ENCODE measurements at places on chromosomes 5 and 9.

- no peak for DNase-seq
Measured at GRCh38 chr9:124415852-124416484, 726 bp upstream of the PSMB7 start.

DNA sequence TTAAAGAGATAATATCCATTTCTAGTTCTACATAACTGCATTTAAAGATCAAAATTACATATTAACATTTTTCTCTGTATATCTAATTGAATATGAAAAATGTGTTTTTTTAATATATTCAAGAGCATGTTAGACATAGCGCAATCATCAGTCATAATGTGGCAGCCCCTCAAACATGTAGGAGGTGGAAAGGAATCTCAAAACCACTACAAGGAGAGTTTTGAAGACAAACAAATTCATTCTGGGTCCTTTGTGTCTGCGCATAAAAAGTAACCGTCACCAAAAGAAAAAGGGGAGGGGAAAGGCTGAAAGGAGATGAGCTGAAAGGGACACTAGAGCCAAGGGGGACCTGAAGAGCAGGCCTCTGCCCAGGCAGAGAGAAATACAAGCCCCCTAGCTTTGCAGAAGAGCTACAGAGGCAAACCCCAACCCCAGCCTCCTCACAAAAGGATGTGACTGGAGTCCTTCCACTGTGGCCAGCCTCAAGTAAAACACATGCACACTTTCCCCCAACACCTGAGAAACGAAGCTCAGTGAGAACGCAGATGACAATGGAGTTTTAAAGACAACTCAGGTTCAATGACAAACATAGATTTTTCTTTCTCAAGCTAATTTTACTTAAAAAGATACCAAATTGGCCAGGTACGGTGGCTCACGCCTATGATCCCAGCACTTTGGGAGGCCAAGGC is 62.0 kb downstream of the MAPKAP1 start:
- DNase-seq, result no peak

DNA sequence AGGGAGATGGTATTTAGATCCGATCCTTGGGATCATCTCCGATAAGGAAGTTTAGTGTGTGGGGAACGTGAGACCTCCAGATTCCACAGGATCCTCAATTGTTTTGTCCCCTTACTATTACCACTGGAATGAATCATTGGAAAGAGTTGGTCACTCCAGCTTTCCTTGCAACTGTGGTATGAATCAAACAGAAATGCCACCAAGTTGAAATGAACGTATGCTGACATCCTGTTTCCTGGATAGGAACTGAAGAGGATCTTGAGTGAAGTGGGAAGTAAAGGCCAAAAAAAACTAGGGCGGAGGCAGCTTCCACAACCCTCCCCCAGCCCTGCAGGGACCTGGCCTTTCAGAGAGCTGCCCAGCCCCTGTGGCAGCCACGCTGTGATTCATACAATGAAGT is 23.9 kb downstream of the IRX1 start:
- DNase-seq, result no peak

DNA sequence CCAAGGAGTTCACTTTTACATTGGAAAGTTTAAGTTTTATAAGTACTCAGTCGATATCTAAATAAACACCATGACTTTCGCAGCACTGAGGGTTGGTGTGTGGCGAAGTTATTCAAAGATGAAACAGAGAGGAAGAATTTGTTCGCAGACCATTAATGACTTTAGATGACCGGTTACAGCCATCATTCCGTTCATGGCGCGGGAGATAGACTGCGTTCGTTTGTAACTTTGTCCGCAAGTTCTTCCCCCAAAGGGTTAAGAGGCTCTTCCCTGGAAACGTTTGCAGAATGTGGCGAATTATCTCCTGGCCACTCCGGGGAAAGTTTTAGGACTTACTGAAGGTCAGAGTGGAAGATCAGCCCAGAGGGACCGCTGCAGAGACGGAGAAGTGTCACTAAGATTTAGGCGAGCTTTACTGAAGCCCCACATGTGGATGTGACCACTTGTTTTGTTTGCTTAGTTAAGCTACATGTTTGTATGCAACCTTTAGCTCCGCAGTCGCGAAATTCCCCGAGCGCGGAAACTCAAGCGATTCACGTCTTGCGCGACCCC is 2.2 kb upstream of the FOXD1 start:
- DNase-seq, result no peak

GRCh38 chr5:62603934-62604333 is 25.3 kb downstream of the LRRC70 start:
- peak; percentile 27 for DNase-seq

GRCh38 chr9:72292874-72293607 is 72.0 kb downstream of the ZFAND5 start:
- DNase-seq, result peak; percentile 91

DNA sequence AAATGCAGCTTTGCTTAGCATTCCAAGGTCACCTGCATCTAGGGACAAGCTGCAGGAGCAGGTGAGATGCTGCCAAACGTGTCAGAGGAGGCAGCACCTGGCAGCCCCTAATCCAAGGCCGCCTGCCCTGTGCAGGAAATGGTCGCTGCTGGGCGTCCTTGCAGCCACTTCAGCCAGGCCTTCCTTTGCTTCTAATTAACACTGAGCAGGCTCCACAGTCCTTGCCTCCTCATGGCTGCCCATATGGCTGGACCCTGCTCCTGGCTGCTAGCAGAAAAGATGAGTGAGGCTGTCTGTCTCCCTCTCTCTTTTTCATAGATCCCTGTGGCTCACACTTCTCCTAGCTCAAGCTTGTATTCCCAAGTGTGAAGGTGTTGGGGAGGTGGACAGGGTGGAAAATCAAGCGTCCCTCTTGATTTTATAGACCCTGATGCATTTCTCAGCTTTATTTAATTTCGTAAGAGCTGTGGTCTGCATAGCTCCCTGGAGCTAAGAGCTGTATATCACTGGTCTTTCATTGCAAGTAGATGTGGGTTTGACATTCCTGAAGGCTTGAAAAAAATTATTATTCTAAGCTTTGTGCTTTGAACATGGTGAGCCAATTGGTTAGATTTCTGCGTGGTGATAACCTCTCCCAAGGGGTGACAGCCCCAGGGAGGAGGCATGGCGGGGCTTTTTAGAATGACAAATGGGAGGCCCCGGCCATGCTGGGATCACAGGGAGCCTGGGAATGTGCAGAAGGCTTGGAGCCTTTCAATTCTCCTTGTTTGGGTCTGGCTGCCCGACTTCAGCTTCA is 193.8 kb downstream of the SLIT3 start:
- no peak for DNase-seq

DNA sequence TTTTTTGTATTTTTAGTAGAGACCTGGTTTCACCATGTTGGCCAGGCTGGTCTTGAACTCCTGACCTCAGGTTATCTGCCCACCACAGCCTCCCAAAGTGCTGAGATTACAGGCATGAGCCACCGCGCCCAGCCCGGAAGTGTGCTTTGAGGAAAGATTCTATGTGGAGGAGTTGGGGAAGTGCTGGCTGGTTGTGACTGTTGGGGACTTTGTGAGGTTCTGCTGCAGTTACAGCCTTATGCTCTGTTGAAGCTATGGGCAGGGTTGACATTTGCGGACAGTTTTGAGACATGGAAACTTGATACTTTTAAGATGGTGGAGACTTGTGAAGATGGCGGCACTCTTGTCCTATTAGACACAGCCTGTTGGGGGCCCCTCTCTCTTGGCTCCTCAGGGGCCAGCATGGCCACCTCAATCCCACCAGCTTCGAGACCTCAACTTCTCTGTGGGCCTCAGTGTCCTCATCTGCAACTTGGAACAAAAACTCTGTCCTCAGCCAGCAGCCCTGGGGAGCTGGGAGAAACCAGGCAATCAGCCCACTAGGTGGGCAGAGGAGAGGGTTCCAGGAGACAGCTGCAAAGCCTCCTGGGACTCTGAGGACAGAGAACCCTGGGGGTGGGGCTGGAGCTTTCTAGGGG is 24.9 kb downstream of the C9orf50 start:
- DNase-seq, result no peak

DNA sequence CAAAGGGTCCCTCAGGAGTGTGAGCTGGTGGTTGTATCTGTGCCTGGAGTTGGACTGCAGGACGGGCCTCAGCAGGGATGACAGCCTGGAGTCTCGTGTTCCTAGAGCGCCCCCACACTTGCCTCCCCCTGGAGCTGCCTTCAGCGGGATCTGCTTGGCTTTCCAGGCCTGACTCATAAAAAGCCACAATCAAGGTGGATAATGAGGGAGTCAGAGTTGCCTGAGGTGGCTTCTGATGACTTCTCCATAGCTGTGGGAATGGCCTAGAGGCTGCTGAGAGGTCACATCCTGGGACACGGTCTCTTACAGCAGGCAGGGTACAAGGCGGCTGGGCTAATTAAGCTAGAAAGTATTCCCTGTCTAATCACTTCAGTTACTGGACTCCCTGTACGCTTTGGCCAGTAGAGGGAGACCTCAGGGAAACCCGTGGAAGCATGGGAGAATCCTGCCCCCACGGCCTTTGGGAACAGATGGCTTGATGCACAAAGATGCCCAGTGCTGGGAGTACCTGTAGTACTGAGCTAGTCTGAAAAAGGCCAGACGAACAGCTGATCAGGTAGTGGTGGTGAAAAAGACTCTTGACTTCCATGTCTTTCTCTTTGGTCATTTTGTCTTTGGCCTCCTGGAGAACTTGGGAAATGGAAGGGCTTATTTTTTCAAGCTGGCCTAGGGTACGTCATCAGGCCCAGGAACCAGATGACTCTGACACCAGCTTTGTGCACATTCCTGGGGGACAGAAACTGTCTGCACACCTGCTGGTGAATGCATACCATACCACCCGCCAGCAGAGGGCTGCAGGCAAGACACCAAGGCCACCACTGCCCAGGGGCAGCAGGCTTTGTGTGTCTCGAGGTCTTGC is 16.1 kb upstream of the FRRS1L start:
- peak; percentile 39 for DNase-seq

GRCh38 chr5:6081727-6082210 is 296.6 kb downstream of the MED10 start:
- no peak for DNase-seq

- peak; percentile 60 for DNase-seq
Measured at GRCh38 chr9:19409401-19410194, 789 bp downstream of the ACER2 start.
